ENCODE measurements at places on chromosomes 12 and 14.

GRCh38 chr14:104897330-104898194 lies 27.1 kb upstream of the PLD4 start:
- DNase-seq, result no peak

DNA sequence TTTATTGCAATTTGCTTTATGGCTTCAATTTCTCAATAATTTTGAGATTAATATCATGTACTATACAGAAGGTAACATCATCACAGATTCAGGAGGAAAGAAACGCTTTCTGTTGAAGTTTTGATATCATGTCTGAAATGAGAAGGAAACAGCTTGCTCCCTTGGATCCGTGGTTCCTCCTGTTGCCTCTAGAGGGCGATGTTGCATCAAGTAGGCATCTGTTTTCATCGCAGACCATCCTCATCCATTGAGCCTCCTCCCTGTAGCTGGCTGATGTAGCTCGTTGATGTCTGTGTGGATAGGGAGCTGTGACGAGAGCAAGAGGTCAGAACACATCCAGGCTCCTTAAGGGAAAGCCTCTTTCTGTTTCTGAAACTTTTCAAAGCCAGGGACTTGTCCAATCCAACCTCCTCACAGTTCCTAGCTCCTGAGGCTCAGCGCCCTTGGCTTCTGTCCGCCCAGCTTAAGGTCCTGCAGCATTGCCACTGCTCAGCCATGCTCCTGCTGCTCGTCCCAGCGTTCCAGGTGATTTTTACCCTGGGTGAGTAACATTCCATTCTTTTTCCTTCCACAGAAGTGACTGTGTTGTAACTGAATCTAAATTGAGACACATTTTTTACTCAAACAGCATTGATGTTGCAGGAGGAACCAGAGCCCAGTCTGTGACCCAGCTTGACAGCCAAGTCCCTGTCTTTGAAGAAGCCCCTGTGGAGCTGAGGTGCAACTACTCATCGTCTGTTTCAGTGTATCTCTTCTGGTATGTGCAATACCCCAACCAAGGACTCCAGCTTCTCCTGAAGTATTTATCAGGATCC lies 304.8 kb upstream of the OR4E1 start:
- DNase-seq, result peak; percentile 52

GRCh38 chr14:25032092-25032784 lies 17.7 kb downstream of the STXBP6 start:
- no peak for DNase-seq

DNA sequence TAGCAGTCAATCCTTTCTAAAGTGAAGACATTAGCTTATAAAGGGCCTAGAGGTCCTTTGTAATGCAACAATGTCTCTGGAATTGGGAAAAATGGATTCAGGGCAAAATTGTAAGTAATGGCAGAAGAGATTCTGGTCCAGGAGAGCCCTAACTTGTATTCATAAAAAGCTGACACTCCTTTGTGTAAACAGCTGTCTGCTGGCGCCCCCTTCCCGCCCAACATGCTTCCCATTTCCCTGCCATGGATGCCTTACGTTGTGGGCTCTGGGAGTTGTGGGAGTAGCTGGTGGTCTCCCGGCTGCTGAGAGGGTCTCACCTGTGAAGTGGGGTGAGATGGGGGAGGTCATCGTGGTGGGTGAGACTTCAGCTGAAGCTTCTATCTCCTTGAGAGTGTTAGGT lies 2.3 kb downstream of the ACRBP start:
- DNase-seq, result no peak

DNA sequence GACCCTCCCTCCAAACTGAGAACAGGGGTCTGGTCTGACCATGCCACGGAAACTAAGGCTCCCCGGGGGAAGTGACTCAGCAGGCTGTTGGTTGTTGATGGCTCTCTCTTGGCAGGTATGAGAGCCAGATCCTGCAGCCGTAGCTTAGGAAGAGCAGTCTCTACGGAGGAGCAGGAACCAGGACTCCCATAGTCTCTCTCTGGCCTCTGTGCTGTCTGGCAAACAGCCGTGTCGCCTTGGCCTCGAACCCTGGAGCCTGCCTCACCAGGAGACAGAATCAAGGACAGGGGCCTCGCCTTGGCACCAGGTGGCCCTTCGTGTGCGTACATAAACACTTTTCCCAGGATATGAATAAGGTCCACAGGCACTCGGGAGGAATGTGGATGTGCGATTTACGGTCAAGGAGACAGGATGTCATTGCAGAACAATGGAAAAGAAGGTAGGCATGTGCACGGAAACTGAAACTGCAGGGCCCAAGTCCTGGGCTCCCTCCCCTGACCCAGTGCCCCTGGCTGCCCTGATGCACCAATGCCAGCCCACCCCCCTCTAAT lies 7.9 kb downstream of the VWF start:
- DNase-seq, result no peak

DNA sequence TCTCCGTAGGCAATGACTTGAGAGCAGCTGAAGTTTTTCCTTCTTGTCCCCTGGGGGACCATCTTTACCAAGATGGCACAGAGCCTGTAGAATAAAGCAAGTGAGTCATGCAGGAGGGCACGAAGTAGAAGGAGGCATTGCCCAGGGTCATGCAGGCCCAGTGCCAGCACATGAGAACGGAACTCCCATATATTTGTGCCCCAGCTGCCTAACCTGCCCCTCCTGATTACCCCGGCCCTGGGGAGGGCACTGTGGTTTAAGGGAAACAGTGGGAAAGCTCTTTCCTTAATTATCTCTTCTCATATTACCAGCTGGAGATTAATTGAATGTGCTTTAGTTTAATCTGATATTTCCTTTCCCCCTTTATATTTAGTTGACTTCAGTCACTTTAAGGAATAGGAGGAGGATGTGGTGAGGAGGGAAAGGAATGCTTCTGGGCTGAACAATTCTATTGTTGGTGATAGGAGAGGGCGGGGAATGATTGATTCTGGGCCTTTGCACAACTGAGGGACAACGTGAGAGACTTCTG lies 51.9 kb downstream of the RASSF8 start:
- no peak for DNase-seq
